ENCODE measurements at places on chromosomes 4 and X.

- no peak for DNase-seq
These were observed 73.0 kb upstream of the ADGRG2 start for GRCh38 chrX:19195243-19195610.

GRCh38 chr4:181957088-181957487, 286.1 kb upstream of the TENM3 start:
- no peak for DNase-seq

DNA sequence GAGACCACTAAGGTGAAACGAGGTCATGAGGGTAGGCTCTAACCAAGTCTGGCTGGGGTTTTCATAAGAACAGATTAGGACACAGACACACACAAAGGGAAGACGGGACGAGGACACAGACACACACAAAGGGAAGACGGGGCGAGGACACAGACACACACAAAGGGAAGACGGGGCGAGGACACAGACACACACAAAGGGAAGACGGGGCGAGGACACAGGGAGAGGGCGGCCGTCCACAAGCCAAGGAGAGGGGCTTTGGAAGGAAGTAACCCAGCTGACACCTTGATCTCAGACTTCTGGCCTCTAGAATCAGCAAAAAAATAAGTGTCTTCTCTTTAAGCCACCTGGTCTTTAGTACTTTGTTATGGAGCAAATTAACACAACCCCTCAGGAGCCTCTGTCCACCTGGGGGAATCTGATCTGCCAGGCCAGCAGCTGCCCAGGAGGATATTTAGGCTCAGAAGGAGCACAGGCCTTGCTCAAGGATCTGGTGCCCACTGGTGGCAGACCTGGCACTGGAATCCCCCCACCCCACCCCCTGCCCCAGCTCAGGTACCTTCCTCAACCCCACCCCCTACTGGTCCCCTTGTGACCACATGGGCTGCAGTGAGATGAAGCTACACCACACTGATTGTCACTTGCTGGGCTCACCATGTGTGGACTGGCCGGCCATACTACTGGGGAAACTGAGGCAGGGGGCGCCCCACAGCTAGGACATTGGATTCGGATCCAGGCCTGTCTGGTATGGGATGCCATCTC, 2.8 kb downstream of the ABLIM2 start:
- DNase-seq: no peak

GRCh38 chr4:13535708-13536361, 8.5 kb downstream of the NKX3-2 start:
- no peak for DNase-seq

- DNase-seq: no peak
These were observed 833.1 kb downstream of the C4orf33 start for GRCh38 chr4:129929052-129929451.

DNA sequence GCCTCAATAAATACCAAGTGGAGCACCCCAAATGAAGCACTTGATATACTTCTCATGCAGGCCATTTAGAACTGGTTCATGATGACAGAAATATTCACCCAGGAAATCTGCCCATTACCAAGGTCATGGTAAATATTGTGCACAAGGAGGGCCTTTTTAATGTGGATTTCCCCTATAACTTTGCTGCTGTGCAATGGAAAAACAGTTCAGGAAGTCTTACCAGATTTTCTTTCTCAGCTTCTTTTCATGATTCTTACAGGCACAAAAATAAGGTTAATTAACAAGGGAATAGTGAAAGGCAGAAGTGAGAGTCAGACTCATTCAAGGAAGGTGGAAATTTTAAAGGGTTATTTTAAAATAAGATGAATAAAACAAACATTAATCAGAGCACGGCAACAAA, 904.3 kb upstream of the GRIA3 start:
- DNase-seq: no peak

- DNase-seq: no peak
These were observed 110.9 kb downstream of the FBXW7 start for GRCh38 chr4:152424977-152425376.

GRCh38 chr4:153927451-153927850, 138.6 kb upstream of the SFRP2 start:
- no peak for DNase-seq

GRCh38 chr4:98570151-98570797, 88.1 kb downstream of the TSPAN5 start:
- DNase-seq: no peak

DNA sequence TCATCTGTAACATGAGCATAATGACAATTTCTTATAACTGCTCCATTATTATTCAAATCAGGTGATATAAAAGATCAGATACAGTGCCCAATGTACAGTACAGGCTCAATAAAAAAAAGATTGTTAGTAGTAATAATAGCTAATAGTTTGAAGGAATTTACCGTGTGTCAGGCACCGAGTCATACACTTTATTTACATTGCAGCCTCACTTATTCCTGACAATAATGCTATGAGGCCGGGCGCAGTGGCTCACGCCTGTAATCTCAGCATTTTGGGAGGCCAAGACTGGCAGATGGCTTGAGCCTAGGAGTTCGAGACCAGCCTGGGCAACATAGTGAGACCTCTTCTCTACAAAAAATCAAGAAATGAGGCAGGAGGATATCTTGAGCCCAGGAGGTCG, 10.1 kb upstream of the MAP7D3 start:
- no peak for DNase-seq

DNA sequence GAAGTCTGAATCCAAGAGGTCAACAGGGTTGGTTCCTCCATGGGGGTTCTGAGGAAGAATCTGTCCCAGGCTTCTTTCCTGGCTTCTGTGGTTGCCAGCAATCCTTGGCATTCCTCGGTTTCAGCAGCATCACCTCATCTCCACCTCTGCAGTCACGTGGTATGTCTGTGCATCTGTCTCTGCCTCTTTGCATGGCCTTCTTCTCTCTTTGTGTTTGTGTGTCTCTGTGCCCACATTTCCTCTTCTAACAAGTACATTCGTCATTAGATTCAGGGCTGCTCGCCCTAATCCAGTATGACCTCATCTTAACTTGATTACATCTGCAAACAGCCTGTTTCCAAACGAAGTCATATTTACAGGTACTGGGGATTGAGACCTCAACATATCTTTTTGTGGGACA, 114.0 kb downstream of the BCOR start:
- DNase-seq: no peak

GRCh38 chr4:43411226-43411625, 518.7 kb downstream of the GRXCR1 start:
- DNase-seq: no peak

GRCh38 chr4:154218051-154218450, 273.5 kb downstream of the DCHS2 start:
- no peak for DNase-seq

DNA sequence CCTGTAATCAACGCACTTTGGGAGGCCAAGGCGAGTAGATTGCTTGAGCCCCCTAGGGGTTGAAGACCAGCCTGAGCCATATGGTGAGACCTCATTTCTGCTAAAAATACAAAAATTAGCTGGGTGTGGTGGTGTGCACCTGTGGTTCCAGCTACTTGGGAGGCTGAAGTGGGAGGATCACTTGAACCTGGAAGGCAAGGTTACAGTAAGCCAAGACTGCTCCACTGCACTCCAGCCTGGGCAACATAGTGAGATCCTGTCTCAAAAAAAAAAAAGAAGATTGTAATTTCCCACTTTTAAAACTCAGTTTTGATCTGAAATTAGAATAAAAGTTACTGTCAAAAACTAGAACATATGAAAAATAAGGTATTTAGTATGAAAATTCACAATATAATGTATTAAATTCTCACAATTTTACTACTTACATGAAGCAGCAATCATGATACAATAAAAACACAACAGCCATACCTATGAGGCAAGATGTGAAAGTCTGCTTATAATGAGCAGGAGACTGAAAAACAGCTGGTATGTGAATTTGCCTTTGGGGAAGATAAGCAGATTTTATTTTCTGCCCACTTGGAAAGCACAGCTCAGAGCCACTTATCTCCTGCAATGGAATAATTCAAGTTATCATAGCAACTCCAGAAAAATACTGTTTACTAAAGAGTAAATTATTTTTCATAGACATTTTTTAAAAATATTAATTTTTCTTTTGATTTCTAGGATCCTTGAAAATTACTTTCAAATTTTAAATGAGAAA, 50.6 kb downstream of the ZGRF1 start:
- DNase-seq: no peak

- DNase-seq: no peak
These were observed 205.9 kb downstream of the SOWAHB start for GRCh38 chr4:76691807-76692582.

DNA sequence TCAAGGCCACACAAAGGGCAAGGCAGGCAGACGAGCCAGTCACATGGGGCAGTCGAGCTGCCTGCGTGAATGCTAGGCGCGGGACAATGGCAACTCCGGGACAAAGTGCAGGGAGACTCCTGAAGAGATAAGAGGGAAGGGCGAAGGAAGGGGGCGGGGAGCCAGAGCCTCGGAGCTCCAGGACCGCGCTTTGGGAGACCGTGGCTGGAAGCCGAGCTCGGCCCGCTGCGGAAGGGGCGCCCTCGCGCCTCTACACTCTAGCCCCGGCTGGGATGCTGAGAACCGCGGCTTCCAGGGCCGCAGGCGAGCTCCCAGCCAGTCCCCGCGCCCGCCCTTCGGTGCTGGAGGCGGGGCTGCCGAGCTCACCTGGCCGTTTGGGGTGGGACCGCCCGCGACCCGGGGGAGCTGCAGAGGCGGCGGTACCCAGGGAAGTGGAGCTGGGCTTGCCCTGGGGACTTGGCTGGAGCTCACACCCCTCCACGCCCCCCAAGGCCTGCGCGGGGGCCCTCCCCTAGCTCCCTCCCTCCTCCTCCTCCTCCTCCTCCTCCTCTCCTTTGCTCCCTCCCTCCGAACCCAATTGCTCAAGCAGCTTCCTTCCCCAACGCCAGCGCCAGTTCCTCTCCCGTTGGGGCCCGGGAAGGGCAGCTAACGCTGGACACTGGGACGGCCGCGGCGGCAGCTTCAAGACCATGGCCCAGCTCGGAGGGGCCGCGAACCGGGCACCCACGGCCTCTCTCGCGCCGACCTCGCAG, at the start of gene SOWAHD:
SOWAHD (plus strand) TSS at position 610 of the 752 bp plus-strand sequence; CDS start at position 690, 80 bp downstream.
- no peak for DNase-seq

DNA sequence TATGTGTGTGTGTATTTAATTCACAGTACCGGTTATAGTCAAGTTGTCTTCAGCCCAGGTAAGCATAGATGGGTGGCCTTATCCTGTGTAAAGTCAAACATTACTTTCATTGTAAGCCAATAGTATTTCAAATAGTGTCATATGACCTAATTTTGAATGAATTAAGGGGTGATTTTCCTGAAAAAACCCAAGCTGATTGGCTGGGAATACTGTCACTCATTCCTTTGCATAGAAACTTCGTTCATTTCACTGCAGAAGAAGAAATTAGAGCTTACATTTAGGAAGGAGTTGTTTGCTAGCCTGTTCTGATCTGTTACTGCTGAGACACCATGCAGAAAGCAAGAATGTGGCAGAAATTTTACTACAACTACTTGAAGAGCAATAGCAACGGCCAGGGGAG, 45.4 kb downstream of the SMARCAD1 start:
- DNase-seq: no peak

DNA sequence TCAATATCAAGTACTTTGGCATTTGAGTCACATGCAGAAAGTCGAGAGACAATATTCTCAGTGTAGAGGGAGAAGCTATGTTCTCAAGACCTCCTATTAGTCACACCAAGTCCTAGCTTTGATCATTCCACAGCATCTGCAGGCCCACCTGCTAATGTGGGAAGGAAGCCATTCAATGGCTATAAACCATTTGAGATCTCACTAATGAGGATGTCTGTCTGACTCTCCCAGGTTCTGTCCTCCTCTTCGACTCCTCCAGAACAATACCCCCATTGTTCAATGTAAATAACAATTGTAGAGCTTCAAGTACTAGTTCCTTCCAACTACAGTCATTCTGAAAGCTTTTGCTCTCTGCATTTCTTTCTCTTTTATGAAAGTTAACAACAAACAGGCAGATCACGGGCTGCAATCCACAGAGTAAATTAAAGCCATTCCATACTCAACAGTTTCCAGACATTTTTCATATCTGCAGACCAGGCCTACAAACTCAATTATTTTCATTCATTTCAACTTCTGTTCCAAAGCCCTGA, 140.2 kb upstream of the EDNRA start:
- no peak for DNase-seq

DNA sequence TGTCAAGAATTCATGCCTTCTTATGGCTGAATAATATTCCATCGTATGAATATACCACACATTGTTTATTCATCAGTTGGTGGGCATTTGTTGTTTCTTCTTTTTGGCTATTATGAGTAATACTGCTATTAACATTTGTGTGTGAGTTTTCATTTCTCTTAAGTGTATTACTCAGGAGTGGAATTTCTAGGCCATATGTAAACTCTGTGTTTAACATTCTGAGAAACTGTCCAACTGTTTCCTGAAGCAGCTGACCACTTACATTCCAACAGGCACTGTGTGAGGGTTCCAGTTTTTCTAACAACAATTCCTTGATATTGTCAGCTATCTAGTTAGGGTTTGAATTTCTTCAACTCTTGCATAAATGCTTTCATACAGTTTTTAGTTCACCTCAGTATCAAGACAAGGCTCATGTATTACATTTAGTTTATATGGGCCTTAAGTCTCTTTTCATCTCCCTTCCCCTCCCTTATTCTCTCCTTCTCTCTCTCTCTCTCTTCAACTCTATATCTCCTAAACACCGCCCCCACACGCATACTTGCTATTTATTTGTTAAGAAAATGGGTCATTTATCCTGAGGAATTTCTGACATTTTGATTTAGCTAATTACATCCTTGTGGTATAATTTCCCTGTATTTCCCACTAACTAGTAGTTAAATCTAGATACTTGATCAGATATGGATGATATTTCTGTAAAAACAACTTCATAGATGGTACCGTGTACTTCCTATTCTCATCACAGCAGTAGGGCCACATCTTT, 77.4 kb downstream of the WDR19 start:
- no peak for DNase-seq

GRCh38 chrX:54950730-54951375, 30.2 kb downstream of the TRO start:
- DNase-seq: no peak

DNA sequence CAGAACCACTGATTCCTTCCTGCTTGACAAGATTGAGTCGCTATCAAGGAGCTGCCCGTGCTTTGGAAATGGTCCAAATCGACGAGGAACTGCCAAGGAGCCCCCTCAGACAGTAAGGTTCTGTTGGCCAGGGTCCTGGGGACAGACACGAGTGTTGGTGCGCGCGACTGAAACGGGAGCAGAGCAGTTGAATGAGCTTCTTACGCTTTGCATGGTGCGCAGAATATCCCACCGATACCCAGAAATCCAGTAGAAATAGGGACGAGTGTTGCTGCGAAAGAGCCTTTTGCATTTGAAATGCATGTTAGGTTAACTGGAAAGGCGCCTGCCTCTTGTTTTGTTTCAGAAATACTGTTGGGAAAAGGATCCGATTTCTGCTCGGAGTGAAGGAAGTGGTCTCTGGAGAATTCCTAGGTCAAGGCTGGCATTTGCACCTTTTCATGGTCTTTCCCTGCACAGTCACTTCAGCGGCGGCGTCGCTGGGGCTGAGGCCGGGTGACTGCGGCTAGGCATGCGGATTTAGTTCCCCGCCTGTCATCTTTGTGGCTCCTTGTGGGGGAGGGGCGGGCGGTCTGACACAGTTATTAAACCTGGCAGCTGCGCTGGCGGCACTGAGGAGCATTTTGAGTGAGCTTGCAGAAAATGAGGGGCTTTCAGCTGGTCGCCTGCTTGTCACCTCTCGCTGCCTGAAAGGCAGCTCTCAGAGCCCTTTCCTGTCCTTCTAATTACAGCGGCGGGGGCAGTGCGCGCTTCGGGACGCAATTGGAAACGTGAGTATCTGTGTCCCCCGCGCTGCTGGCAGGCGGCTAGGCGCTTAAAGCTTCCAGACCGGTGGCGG, 51.5 kb upstream of the TRIM2 start:
- DNase-seq: no peak

Data from cortex of kidney (tissue), 1 donor.